ENCODE measurements at places on chromosomes 2 and 18. TPM values are rescaled to one million over a fixed set of nuclear protein-coding genes. Genes with fewer than 3 reads are reported as not detected.

GRCh38 chr2:95275601-95276243 is 1.5 kb downstream of the PROM2 start:
- DNase-seq, result no peak

TSGA10 gene
- total RNA-seq, result 7.2 TPM

- peak; percentile 1 for DNase-seq
Measured at GRCh38 chr2:33136566-33136965, 189.8 kb downstream of the LTBP1 start.

GRCh38 chr18:10458691-10459090 is 4.3 kb downstream of the APCDD1 start:
- DNase-seq, result no peak

- no peak for DNase-seq
Measured at GRCh38 chr18:59575995-59576394, 121.2 kb downstream of the CCBE1 start.

GRCh38 chr18:58525517-58525916 is 103.4 kb downstream of the ALPK2 start:
- peak; percentile 65 for DNase-seq

DNA sequence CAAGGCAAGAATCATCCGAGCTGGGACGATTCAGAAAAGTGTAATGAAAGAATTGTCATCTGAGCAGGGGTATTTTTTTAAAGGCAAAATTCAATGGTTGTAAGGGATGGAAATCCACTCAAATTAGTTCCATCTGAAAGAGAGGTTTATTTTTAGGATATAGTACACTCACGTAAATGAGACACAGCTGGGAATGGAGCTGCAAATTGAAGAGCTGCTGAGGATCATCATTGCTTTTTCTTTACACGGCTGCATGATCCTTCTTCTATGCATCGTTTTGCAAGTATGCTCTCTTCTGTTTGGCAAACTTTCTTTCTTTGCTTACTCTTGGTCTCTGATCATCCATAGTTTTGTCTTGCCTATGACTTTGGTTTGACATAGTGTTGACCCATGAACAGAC is 27.4 kb upstream of the CUL3 start:
- DNase-seq, result no peak

GRCh38 chr2:30348825-30349224 is 98.2 kb upstream of the LCLAT1 start:
- DNase-seq, result no peak

SERPINE2 gene
- total RNA-seq, result 0.92 TPM

DNA sequence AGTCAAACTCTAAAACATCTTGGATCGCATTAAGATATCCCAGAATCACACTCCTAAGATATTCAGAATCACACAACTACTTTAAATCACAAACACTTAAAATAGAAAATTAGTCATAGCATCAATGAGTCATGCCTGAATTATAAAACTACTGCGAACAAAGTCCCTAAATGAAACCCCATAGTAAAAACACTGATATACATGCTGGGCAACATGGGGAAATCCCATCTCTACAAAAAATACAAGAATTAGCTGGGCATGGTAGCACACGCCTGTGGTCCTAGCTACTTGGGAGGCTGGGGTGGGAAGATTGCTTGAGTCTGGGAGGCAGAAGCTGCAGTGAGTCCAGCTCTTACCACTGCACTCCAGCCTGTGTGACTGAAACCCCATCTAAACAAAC is 101.7 kb downstream of the COBLL1 start:
- no peak for DNase-seq

DNA sequence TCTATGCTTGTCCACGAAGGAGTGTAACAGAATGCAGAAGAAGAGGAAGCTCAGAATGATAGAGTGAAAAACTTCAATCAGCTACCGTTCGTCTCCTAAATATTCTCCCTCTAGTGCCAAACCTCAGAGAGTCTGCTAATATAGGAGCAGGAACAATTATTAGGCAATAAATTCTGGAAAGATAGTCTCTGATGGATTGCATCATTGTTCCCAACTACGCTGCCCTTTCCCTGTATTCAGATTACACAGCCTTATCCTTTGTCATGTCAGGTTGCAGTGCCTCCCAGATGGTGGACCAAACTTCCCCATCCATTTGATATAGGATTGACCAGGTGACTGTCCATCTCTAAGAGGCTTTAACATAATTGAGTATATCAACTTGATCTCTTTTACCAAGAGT is 811.5 kb upstream of the CHAC2 start:
- DNase-seq, result no peak

GRCh38 chr18:23592911-23593310 is 6.6 kb upstream of the NPC1 start:
- no peak for DNase-seq

MDH1B gene
- 1.0 TPM for total RNA-seq

DNA sequence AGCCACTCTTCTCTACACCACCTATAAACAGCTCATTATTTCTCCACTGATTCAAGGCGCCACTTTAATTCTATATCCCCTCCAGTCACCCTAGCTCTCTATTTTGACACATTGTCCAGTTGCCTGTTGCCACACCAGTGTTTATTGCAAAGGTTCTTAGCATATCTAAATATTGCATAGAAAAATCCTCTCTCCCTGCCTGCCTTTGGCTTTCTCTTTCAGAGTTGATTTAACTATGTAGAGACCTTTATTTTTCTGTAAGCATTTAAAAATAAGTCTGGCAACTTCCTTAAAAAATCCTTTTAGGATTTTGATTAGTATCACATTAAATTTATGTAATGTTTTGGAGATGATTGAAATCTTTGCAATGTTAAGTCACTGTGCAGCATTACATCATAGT is 47.9 kb upstream of the B3GNT7 start:
- DNase-seq, result no peak

GRCh38 chr18:48539406-48540250 is 797 bp downstream of the CTIF start:
- no peak for DNase-seq

DNA sequence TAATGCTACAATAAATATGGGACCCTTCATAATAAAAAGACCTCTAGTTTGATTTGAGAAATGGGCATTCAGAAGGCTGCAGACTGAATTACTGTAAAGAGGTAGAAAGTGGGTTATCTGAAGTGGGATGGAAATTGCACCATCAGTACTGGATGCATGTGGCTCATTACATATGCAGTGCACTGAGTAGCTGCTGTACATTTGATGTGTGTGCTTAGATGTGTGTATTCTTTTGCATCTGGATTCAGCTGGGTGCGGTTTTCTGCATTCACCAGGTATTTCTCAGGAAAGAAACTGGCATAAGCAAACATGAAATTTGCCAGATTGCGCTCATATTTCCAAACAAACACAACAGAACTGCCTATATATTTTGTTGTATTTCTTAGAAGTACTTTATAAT is 38.2 kb downstream of the NDC80 start:
- DNase-seq, result no peak

PCARE gene
- 0.08 TPM for total RNA-seq

NOL4 gene
- total RNA-seq, result 8.5 TPM

DNA sequence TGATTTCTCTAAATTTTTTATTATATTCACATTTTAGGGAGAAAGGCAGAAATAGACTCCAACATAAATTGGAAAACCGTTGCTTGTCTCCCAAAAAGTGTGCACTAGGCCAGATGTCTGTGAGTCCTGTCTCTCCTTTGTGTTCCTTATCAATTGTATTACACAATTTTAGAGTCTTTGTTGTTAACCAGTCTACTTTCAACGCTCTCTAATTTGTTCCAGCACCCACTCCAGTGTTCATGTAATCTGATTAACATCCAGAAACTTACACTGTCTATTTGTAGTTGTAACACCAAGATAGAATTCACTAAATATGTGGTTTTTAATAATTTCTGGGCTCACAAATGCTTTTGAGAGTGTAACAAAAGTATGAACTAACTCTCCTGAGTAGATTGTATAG is 195.6 kb downstream of the FSIP2 start:
- DNase-seq, result no peak

- DNase-seq, result no peak
Measured at GRCh38 chr2:194867328-194867727, 789.7 kb upstream of the SLC39A10 start.

- DNase-seq, result no peak
Measured at GRCh38 chr2:165312999-165313398, 73.8 kb downstream of the SCN2A start.

CCDC93 gene
- total RNA-seq, result 17.1 TPM

- no peak for DNase-seq
Measured at GRCh38 chr2:28152585-28153280, 239.9 kb upstream of the FOSL2 start.

DNA sequence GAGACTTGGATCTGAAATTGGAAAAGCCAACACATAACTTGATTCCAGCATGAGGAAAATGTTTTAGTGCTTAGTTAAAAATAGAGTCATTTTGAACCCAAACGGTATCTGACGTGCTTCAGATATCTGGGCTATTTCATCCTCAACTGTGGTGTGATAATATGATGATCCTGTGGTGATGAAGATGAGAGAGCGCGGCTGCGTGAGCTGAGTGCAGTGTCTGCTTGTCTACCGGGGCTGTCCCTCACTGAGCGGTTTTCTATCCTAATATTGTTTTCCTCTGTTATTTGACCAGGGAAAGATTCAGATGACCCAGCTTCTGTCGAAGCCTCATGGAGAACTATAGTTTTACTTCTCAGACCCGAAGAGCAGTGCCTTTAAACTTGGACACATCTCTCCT is 5.8 kb downstream of the TWIST2 start:
- no peak for DNase-seq

DNA sequence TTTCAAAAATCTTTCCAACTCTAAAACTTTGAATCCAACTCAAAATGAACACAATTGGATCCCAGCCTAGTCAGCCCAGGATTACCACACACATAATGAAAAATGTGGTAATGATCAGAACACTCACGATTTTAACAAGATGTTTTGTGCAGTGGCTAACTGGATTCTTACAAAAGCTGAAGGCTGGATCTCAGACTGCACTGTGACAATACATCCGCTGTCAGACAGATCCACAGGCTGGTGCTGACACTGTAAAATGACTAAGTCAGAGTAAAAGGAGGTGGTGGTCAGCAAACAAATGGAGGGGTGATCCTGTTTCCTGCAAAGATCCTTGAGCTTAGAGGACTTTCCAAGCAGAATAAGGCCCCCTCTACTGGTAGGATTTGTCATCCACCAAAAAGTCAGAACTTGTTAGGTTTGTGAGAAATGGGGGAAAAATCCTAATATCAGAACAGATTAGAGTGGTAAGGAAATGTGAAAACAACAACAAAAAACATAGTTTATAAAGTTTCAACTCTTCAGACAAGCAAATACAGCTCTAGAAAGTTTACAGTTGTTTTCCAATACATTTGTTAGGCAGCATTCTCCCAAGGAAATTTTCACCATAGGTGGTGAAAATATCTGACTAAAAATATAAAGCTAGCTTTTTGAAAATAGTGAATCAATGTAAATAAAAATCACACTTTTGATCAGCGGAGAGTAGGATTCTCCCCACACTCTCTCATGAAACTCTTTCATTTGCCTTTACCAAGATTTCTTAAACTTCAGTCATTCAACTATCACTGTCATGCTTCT is 211.9 kb downstream of the AGPS start:
- DNase-seq, result no peak

GRCh38 chr2:72475246-72475645 is 327.6 kb upstream of the CYP26B1 start:
- no peak for DNase-seq

RGPD3 gene
- total RNA-seq, result 0.21 TPM

GRCh38 chr2:111169924-111170323 is 49.2 kb downstream of the BCL2L11 start:
- DNase-seq, result no peak

DNA sequence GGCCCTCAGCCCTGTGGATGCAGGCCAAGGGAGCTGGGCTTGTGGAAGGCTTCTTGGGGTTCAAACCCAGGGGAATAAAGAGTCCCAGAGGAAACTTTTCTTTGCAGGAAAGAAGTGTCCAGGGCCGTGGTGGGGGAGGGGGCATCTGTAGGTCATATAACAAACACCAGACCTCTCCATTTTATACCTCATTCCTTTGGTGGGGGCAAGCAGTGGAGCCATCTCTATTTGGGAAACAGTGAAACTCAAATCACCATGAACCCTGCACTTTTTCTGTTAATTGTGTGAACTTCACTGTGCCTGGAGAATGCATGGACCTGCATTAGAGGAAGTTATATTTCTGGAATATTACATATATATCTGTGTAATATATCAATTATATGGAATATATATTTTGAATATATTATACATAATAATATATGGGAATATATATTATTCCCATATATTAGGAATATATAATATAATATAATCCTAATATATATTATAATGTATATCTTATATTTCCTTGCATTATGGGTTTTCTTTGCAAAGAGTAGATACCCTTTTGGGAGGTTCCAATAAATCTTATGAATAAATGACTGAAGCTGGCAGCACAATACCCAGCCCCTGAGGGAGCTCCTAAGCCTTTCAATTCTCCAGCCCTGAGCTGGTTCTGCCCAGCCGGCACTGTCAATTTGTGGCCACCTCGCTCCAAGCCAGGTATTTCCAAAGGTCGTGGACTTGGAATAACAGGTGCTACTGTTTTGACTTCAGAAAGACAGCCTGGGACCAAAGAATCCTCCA is 97.7 kb upstream of the PKDCC start:
- no peak for DNase-seq

DNA sequence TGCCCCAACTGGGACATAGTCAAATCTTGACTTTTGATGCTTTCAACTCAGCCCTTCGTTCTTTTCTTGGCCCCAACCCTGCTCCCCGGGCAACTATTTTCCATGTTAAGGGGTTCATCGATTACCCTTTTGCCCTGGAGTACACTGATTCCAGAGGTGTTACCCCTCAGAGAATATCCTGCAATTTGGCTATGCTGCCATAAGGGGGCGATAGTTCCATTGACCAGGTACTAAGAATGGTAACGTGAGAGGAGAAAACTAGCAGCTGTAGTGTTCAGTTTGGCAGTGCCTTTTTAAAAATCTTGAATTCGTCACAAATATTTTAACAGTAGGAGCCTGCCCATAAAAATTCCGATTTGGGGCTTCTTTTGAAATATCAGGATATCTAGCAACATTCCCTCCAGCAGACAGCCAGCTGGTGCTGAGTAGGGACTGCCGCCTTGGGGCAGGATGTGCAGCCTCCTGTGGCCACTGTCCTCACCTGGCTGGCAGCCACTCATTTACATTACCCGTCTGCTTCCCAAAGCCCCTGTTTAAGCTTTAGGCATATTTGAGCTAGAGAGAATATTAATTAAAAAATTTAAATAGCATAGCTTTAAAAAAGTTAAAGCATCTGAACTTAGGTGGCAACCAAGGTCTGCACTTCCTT is 146.3 kb upstream of the SKOR2 start:
- no peak for DNase-seq
